ENCODE measurements at places on chromosomes 3 and 15.

GRCh38 chr15:65868546-65869125 is 655 bp upstream of the RAB11A start:
- DNase-seq = no peak

DNA sequence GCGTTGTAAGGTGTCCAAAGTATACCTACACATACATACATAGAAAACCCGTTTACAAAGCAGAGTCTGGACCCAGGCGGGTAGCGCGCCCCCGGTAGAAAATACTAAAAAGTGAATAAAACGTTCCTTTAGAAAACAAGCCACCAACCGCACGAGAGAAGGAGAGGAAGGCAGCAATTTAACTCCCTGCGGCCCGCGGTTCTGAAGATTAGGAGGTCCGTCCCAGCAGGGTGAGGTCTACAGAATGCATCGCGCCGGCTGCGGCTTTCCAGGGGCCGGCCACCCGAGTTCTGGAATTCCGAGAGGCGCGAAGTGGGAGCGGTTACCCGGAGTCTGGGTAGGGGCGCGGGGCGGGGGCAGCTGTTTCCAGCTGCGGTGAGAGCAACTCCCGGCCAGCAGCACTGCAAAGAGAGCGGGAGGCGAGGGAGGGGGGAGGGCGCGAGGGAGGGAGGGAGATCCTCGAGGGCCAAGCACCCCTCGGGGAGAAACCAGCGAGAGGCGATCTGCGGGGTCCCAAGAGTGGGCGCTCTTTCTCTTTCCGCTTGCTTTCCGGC is 318.6 kb downstream of the FGF12 start:
- no peak for DNase-seq

- peak; percentile 36 for DNase-seq
Measured at GRCh38 chr3:52193065-52193464, 4.9 kb upstream of the ALAS1 start.

DNA sequence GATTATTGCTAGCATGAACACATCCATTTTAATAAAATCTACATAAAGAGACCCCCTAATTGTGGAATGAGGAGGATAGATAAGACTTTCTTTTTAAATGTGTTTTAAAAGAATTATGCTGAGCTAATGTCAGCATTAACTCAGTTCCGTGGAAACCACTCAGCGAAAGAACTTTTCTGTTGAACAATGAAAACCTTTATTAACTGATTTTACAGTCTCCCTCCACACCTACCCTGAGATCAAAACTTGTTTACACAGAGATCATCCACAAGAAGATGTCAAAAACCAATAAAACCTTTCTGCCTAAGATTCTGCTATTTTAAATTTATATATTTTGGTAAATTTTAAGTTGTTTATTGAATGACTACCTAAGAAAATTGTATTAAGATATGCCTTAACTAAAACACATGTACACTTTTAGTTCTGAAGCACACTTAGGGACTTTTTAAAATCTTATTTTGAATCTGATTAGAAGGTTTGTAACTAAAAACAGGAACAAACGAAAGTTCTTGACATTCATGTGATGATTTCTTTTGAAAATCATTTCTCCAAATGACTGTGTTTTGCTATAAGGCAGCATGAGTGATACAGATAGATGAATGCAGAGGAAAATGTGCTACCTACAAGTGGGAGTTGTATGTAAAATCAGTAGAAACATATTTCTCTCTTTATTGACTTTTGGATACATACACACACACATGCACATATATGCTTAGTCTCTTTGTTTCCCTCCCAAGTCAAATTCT is 369.0 kb downstream of the UNC13C start:
- DNase-seq = no peak

DNA sequence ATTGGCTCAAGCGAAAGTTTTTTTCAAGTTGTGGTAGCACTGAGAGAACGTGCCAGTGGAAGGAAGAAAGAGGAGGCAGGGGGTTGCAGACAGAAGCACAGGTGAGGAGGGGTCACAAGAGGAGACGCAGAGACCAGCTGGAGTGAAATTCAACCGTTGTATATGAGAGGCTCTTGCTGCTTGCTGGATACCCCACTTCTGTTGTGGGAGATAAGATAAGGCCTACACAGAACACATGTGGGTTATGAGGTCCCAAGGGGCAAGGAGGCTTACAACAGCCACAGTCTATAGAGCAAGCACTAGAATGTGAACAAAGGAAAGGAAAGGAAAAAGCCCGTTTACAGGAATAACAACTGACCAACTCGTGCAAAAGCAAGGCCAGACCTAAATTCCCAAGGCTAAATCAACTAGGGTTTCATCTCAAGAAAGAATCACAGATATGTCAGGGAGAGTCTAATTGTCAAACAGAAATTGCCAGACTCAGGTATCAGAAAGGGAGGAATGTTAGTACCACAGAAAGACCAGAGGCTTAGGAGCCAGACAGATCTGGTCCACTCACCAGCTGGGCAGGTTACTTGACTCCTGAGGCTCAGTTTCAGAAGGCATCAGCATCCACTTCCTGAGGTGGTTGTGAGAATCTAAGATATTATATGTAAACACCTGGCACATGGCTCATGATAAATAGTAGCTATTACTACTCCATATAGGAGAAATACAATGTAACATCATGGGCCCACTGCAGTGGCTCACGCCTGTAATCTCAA is 60.9 kb downstream of the MSL2 start:
- no peak for DNase-seq

DNA sequence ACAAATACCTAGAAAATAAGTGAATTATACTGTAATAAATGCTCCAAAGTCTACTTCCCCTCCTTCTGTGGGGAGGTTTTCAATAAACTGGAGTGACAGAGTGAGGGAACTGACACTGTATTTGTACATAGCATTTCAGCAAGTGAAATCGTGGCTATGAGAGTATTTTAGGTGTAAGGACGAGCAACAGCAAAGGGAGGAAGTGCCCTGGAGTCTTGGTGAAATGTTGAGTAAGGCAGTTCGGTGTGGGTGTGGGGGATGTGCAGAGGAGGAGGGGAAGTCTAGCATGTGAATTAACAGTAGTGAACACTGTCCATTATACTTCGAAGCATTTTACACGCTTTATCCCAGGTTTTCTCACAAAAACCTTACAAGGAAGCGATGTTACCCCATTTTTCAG is 18.1 kb upstream of the P2RY13 start:
- no peak for DNase-seq

DNA sequence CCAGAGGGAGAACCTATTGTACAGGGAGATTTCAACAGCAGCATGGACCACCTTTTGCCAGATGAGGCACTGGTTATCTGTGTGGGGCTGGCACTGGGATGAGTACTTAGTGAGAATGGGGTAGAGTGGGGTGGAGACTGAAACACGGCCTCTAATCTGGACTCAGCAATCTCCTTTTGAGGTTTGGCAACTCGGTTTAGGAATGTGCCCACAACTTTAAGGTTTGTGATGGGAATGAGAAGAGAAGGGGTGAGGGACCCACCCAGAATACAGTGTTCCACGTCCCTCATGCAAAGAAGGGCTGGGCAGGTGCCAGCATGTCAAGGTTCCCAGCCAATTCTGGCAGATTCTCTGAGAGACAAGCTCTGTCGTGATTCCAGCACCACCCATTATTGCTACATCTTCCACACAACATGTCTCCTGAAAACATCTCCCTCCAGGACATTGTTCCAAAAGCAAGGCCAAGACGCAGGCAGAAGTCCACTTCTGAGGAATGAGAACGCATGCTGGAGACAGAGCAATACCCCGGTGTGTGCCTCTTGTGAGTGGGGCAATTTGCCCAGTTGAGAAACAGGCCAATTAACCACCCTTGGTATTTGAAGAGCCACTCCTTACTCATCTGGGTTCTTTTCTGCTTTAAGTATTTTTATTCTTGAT is 37.5 kb upstream of the CCR4 start:
- no peak for DNase-seq

- DNase-seq = no peak
Measured at GRCh38 chr15:80841541-80841940, 62.4 kb downstream of the CEMIP start.

- DNase-seq = no peak
Measured at GRCh38 chr3:58899159-58899952, 150.5 kb downstream of the CFAP20DC start.

GRCh38 chr3:107970993-107971580 is 119.7 kb downstream of the CD47 start:
- no peak for DNase-seq

- DNase-seq = no peak
Measured at GRCh38 chr3:159982442-159982974, 6.1 kb upstream of the IL12A start.

DNA sequence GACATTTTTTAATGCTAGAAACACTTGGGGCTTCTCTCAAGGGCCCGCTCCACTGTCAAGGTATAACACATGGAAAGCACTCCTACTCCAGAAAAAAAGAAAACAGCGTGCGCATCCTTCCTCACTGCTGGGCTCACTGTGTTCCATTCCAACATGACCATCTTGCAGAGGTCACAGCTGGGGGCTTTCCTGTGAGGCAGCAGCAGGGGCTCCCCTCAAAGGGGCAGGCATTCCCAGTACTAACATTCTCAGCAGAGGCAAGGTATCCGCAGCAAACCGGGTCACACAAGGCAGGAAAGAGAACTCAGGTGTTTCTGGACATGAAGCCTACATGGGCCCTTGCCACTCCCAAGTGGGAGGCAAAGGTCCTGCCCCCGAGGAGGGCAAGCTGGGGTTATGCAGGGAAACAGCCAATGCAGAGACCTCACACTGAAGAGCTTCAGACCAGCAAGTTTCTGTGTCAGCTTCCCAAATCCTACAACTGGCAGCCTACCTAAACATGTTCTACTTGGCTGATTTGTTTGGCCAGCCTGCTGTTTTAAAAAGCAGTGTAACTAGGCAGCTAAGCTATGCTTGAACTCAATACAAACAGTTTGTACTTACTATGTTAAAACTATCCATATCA is 6.4 kb downstream of the BDH1 start:
- no peak for DNase-seq

- DNase-seq = no peak
Measured at GRCh38 chr3:76888856-76889255, 151.0 kb upstream of the ROBO2 start.

GRCh38 chr3:196976941-196977340 is 8.3 kb upstream of the PIGZ start:
- no peak for DNase-seq

DNA sequence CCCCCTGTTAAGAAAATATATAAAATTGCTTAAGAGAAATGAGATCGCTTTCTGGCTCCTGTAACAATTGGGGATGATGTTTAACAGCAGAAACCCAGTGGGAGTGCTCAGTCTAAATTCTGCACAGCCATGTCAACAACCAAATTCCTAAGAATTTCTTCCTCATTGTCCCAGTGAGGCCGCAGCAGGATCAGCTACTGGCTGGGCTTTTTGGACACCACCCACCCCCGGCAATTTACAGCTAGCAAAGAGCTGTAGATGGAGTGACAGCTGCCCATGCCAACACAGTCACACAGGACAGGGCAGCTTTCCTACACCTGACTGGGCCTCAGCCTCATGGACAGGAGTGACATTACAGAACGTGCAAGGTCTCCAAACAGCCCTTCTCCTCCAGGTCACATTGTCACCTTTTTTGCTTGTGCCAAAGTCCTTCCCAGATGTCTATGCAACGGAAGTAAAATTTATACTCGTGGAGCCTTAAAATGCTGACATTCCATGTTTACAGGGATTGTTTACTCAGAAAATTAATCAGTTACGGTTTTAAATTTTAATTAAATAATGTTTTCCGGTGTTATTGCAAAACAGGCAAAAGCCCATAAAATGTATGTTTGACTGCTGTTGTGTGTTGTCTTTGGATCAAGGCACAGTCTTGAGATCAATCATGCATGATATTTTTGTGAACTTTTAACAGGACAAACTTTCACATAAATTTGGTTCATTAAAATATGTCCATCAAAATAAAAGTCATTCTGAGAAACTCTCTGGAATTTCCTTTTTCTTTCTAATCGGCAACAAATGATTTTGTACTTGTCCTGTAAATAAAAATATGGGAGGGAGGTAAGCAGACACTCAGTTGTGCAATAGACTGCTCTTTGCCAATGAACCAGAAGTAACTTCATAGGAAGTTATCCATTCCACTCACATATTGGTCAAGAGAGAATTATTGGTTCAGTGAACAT is 943.2 kb downstream of the MCTP2 start:
- no peak for DNase-seq

DNA sequence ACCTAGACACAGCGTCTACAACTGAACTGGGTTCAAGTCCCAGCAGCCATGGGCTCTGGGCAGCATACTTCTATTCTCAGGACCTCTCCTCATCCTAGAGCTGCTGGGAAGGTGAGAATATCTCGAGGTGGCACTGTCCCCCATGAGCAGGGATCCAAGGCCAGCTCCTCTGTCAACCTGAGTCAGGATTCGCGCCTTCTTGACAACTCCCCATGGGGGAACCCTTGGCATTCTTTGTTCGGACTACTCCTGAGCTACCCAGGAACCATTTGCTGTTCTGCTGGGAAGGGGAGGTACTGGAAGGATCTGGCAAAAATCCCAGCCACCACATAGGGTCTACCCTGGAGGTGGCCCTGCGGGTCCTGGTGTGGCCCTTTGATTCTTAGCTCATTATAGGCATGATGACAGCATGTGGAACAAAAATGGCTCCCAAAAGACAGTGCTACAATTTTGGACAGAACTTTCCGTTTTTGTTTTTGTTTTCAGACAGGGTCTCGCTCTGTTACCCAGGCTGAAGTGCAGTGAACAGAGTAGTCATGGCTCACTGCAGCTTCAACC is 22.3 kb downstream of the PLXNB1 start:
- peak; percentile 21 for DNase-seq

GRCh38 chr15:76941636-76942035 is 10.1 kb downstream of the RCN2 start:
- no peak for DNase-seq

GRCh38 chr3:13762906-13763305 is 117.0 kb downstream of the WNT7A start:
- no peak for DNase-seq

GRCh38 chr3:188253800-188254452 is 100.0 kb downstream of the LPP start:
- DNase-seq = no peak

GRCh38 chr15:48962662-48963523 is 826 bp downstream of the SHC4 start:
- DNase-seq = peak; percentile 65

- DNase-seq = no peak
Measured at GRCh38 chr3:178588628-178589027, 52.4 kb downstream of the KCNMB2 start.

DNA sequence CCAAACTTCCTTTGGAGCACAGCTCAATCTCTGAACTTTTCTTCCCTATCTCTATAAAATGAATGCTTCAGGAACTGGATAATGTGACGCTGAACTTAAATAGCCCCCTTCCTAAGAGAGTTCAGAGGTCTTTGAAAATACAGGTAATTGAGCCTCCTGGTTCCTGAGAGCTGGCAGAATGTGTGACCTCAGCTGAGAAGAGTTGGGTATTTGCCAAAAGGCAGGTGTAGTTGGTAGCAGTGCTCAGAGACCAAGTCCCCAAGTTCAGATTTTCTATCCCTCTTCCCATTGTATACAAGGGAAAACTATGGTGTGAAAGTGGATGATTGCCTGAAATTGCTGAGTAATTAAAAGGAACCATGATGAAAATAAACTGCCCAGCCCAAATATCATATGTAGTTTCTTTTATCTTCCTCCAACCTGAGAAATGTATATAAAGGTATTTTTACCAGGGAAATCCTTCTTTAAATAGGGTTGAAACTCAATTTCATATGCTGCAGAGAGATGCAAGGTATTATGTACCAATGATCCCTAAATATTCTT is 154.6 kb upstream of the ICE2 start:
- no peak for DNase-seq

GRCh38 chr3:67064105-67064504 is 66.0 kb downstream of the KBTBD8 start:
- no peak for DNase-seq

Measured in pancreas (tissue), 10 donors.